Glomerular endothelial cell (primary cell): ENCODE measurements at places on chromosomes 3 and 15. TPM values are rescaled to one million over a fixed set of nuclear protein-coding genes. Genes with fewer than 3 reads are reported as not detected.
A peak's percentile ranks its signal among the peaks of the same experiment; 100 is the strongest.

Gene MOBP
- total RNA-seq: 0.23 TPM in 1 of 2 replicates, not detected in the other

Gene ZNF774
- 1.3 and 1.6 TPM in 2 replicates for total RNA-seq

Gene SEMA5B
- total RNA-seq: not detected in 2 replicates

Gene GP9
- not detected in 2 replicates for total RNA-seq

Gene ALPK3
- total RNA-seq: 68.4 and 91.5 TPM in 2 replicates

Gene PCBP4
- total RNA-seq: 62.7 and 65.7 TPM in 2 replicates

Gene DPPA4
- total RNA-seq: 0.92 TPM in 1 of 2 replicates, not detected in the other

DNA sequence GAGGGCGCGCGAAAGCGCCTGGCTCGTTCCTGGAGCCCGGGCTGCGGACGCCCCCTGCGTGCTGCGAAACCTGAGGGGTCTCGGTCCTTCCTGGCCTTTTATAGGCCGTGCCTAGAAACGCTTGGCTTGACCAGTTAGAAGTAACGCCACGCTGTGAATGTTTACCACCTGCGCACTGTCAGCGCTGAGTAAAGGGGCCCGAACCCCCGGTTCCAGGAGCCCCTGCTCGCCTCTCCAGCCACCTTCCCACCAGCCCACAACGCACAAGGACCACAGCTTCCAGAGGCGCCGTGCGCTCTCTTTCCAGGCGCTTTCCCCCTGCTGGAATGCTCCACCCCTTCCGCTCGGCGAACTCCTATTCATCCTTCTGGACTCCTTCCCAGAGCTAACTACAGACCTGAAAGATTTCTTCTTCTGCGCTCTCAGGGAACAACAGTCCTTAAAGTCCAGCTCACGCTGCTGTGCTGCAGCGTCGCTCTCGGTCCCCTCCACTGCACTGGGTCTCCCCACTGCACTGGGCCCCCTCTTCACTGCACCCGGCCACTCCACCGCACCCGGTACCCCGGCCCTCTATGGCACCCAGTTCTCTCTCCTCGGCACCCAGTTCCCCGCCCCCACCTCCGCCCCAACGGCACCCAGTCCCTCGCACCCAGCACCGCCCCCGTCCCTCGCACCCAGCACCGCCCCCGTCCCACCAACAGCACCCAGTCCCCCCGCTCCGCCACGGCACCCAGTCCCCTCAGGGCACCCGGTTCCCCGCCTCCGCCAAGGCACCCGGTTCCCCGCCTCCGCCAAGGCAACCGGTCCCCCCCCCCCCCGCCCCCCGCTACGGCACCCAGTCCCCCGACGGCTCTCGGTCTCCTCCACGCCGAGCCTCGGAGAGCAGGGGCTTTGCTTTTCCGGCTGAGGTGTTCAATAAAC, 69.8 kb downstream of the SQOR start:
- no peak for DNase-seq

DNA sequence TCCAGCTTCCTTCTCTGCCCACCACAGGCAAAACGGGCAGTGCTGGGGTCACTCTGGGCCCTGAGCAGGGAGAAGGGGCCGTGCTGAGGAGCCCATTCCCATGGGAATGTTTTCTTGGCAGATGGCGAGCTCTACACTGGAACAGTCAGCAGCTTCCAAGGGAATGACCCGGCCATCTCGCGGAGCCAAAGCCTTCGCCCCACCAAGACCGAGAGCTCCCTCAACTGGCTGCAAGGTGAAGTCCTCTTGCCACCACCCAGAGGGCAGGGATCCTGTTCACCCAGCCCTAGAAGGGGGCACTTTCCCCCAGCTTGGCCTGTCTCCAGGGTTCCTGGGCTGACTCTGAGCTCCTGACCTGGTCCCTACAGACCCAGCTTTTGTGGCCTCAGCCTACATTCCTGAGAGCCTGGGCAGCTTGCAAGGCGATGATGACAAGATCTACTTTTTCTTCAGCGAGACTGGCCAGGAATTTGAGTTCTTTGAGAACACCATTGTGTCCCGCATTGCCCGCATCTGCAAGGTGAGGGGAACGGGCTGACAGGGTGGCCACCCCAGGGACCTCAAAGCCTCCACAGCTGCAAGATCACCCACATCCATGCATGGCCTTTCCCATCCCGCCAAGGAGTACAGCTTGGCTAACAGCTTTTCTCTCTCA, 12.4 kb downstream of the CIB1 start:
- DNase-seq: peak; percentile 33

DNA sequence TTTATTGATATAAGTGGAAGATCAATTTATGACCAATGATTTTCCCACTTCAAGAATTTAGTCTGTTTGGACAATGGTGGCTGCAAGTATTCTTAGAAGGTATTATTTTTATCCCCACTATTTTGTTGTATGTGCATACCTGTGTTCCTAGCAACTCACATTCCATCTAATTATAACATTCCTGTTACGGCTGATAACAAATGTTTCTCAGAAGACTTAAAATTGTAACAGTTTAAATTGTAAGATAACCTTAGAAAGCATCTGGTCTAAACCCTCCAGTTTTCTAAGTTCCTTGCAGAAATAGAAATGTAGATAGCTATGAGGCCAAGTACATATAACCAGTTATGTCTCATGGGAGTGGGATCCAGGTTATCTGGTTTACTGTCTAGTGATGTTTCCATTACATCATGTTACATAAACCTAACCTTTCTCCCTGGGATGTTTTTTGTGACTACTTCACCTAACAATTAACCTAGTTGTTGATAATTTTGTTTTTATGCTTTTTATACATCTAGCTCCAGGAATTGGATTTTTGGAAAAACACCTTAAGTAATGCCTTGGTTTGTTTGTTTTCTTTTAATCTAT, 11.1 kb upstream of the MFN1 start:
- DNase-seq: no peak

- DNase-seq: no peak
Measured at GRCh38 chr15:56719774-56720555, 13.3 kb downstream of the ZNF280D start.

- DNase-seq: no peak
Measured at GRCh38 chr3:70550723-70551319, 238.4 kb upstream of the MDFIC2 start.

GRCh38 chr3:46970391-46971091, 6.0 kb downstream of the CCDC12 start:
- DNase-seq: no peak

DNA sequence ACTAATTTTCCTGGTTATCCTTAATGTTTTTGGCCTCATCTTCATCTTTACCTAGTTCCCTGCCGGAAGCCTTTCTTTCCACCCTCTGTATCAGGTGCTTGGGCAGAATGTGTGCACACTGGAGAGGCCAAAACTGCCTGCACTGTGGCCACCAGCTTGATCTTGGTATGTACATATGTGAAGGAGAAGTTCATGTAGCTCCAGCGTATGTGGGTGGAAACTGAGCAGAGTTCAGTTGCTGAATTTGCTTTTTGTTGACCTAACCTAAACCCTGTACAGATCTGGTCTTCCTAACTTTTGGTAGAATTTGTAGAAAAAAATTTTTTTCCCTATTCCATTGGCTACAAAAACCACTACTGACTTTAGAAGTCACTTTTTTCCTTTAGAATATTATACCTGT, 65.9 kb upstream of the IGSF10 start:
- DNase-seq: no peak

GRCh38 chr3:184110316-184110725, 13.5 kb downstream of the HTR3E start:
- DNase-seq: no peak

GRCh38 chr15:66412220-66412619, 25.5 kb downstream of the MAP2K1 start:
- DNase-seq: no peak

DNA sequence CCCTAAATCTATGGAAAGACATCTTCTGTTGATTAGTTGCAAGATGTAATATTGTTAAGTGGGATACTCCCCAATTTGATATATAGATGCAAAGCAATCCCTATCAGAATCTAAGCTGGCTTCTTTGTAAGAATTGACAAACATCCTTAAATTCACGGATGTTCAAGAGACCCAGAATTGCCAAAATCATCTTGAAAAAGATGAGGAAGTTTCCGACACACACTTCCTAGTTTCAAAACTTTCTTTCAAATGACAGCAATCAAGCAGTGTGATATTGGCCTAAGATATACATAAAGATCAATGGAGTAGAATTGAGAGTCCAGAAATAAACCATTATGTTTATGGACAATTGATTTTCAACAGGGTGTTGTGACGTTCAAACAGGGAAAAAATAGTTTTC, 383.6 kb downstream of the LPP start:
- no peak for DNase-seq

DNA sequence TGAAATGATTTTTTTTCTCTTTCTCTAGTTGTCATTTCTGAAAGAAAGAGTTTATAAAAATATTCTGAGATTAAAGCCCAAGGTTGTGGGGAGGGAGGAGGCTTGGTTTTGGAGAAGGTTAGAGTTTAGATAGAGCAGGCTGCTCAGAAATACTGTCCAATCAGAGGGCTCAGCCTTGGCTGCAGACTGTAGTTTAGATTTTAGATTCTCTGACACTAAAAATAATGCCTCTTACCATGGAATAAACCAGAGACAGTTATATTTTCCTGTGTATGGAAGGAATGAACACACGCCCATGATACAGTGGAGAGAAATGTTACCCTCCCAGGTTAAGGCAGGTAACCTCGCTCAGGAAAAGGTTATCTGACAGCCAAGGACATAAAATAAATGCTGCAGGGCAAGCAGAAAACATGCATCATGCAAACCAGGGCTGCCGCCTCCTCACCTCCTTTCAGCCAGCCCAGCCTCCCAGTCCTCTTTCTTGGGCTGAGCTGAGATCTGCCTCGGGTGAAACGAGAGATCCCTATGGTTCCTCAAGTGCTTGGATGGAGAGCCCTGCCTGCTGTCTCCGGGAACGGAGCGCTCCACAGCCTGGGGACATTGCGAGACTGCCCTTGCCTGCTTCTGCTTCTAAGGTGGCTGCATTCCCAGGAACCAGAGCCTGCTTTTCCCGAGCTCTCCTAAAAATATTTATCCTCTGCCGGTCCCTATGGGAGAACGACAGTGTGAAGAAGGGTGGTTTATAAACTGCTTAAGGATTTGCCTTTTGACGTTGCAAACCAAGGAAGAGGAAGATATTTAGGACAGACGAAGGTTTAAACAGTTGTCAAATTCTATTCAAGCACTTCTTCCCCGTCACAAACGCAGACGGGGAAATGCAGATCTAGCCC, 848 bp downstream of the NCEH1 start:
- no peak for DNase-seq

GRCh38 chr15:74549816-74550215, 8.8 kb downstream of the ARID3B start:
- DNase-seq: no peak

- no peak for DNase-seq
Measured at GRCh38 chr15:75181780-75182179, 19.9 kb upstream of the C15orf39 start.
